Inflammatory macrophage (primary cell): ENCODE measurements at places on chromosomes 12 and 14.
A peak's percentile ranks its signal among the peaks of the same experiment; 100 is the strongest.

GRCh38 chr14:56193347-56193746 is 75.1 kb downstream of the PELI2 start:
- DNase-seq, result no peak

DNA sequence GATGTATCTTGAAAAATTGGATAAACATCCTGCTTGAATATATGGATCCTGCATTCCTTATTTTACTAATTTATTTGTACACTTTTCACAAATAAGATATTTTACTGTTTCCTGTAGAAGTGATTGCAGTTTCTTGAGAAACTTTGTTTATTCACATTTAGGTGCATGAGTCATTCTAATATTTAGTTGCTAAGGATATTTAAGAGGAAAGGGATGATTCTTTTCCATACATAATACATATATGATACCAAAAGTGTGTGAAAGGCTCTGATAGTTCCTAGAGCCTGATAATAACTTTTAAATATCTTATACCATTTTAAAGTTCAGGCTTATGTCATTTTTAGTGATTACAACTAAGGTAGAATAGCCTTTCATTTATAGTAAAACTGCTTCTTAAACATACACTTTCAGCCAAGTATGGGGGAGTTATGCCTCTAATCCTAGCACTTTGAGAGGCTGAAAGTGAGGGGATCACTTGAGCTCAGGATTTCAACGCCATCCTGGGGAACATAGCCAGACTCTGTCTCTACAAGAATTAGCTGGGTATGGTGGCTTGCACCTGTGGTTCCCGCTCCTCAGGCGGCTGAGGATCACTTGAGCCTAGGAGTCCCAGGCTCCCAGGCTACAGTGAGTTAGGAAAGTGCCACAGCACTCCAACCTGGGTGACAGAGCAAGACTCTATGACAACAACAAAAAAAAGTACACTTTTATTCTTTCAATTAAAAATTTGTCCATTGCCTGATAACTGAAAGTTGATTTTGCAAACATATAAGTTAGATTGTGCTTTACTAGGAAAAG is 262.6 kb upstream of the LRIG3 start:
- no peak for DNase-seq

DNA sequence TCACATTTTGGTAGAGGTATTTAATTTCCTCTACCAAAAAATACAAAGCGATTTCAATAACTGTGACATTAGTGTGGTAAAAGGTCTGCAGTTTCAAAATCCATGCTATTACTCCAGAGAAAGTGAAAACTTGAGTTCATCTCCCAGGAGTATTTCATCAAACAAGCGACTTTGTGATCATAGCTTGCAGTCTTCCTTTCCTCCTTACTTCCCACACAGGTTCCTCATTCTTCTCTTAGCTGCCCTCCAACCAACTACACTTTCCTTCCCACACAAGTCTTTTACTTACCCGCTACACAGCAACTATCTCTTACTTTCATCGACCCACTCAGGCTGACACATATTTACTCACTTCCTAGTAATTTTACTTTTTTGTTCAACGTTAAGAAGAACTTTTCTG is 413.4 kb upstream of the USP15 start:
- peak; percentile 69 for DNase-seq

DNA sequence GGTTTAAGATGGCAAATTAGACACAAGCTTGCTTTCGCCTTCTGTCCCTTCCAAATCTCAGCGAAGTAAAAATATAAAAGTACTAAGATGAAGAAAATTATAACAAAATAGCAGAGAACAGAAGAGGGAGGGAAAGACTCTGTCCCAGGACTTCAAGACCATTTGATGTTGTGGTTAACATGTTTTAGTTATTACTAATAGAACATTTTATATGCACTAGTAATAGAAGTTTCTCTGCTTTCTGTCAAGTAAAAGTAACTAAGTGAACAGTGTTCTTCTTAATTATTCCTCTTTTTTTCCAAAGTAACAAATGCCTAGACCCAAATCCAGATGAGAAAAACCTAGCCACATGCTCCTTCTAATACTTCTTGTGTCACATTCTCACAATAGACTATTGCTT is 85.1 kb upstream of the DAAM1 start:
- DNase-seq, result no peak

DNA sequence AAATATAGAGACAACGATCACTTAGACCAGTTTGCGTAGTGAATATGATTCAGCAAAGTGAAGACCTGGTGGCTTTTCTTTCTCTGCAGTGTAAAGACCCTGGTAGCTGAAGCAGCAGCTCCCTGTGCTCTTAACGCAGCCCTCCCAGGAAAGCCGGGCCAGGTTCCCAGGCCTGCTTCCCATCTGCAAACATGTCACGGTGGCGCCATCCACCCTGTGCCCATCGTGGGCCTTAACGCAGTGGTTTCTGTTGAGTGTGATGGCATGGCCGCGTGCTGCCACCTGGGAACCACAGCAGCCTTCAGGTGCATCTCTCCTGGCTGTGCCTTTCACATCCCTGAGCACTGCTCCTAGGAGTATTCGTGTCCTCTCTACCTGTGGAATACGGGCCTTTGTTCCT is 71.5 kb downstream of the WDR20 start:
- no peak for DNase-seq

GRCh38 chr14:99478128-99478527 is 2.5 kb downstream of the SETD3 start:
- no peak for DNase-seq

DNA sequence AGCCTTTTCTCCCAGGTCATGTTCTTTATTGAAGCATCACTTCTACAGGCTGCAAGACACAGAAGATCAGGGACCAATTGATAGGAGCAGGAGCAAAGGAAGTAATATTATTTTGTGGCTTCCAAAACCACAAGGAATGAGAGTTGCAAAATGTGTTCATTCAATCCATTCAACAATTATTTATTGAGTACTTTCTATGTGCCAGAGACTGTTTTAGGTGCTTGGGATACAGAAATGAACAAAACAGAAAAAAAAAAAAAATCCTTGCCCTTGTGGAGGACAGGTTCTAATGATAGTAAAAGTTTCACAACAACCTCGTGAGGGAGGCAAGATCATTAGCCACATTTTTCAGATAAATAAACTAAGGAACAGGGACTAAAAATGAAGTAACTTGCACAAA is 20.1 kb upstream of the DACT1 start:
- no peak for DNase-seq

- DNase-seq, result no peak
Measured at GRCh38 chr14:68203871-68204270, 384.3 kb downstream of the RAD51B start.

DNA sequence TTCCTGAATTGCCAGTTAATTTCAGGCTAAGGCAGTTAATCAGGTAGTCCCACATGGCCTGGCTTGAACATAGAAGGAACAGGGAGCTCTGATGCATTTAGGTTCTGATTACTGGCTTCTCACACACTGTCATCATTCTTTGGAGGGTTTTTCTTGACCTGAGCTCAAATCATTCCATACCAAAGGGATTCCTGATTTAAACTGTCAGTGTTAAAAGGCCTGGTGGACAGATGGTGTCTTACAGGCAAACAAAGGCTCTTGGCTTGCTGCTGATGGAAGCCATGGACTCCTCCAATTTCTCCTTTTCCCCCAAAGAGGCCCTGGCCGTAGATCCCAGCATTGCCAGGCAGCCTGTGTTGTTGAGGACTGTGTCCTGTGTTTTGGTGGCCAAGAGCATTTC is 30.2 kb downstream of the CACNA1C start:
- no peak for DNase-seq

GRCh38 chr12:90174198-90174510 is 465.5 kb upstream of the ATP2B1 start:
- no peak for DNase-seq

DNA sequence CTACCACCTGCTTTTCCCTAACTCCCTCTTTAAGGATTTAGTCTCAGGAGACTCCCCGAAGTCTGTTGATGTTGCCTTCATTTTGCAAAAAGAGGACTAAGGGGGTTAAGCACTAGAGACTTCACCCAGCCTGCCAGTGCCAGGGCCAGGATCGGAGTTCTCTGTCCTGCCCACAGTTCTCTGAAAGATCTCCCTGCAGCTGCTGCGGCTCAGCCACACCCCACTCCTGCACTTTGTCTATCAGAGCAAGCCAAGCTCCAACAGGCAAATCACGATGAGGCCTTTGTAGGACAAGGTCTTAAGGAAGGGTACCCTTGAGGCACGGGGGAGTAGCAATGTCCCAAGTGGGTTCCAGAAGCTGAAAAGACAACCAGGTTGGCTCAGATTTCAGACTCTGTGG is 148.8 kb upstream of the EGLN3 start:
- DNase-seq, result no peak

DNA sequence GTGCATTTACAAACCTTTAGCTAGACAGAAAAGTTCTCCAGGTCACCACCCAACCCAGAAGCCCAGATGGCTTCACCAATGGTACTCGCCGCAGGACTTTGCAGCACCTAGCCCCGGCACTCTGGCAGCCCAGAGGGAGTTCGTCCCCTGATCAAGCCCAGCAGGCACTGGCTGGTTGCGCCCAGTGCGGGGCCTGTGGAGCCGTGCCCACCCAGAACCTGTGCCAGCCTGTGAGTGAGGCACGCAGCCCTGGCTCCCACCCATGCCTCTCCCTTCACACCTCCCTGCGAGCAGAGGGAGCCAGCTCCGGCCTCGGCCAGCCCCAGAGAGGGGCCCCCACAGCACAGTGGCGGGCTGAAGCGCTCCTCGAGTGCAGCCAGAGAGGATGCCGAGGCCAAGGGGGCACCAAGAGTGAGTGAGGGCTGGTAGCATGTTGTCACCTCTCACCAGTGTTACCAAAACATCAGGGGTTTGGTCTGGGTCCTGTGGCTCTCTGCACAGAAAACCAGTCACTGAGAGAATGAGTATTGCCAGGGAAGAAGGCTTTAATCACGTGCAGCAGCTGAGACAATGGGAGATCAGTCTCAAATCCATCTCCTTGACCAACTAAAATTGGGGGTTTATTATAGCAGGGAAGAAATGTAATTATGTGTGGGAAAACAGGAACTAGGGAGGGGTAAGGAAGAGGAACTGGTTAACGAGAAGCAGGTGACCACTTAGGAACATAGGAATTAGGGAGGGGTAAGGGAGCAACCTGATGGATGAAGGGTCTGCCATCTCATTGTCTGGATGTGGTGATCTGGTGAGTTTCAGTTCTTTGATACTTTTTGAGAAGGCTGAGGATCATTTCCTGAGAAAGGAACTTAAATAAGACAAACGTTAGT is 151.3 kb downstream of the NUBPL start:
- DNase-seq, result no peak

DNA sequence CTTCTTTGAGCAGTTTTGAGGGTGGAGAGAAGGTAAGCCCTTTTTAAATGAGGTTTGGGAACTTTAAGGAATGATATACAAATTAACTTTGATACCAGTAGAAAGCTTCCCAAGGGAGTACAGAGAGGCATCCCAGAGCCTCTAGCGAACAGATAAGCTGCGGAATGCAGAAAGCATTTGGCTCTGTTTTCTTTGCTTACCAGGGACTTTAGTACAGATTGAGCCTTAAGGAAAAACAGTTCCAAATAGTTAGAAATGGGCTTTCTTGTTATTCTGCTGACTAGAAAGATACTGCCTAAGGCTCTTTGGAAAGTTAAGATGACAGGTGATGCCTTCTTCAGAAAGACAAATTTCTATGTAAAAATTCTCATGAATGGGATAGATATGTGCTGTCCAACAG is 261.7 kb upstream of the FOXN3 start:
- DNase-seq, result no peak

- DNase-seq, result no peak
Measured at GRCh38 chr14:46323404-46323762, 328.2 kb downstream of the RPL10L start.

GRCh38 chr12:66392266-66392915 is 90.1 kb downstream of the HELB start:
- no peak for DNase-seq

DNA sequence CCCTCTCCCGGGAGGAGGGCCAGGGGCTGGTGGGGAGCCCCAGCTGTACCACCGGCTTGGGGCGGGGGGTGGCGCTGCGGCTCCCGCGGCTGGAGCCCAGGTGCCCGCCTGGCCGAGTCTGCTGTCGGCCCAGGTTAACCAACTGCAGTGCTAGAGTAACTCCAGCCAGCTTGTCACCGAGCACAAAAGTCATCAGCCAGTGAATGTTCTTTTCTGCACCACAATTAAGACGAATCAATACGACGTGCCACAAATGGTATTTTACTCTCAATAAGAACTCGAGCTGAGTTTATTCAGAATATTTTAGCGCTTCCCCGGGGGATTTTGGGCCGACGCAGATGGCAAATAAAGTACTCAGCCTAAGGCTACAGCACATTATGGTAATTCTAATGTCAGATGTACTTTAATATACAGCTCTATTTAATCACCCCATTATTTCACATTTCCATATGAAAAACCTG is 83.2 kb downstream of the BCL11B start:
- DNase-seq, result no peak

DNA sequence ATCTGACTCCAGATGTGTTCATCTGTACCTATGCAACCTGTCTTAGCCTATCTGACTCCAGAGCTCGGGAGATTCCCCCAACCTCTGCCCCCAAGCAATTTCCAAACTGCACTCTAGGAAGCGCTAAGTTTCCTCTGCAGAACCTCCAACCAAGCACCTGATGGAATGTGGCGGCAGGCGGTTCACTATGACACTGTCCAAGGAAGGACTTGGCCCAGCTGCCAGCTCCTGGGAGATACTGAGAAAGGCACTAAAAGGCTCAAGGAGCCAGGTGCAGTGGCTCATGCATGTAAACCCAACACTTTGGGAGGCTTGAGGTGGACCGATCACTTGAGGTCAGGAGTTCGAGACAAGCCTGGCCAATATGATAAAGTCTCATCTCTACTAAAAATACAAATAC is 244.0 kb downstream of the BCL11B start:
- no peak for DNase-seq

- no peak for DNase-seq
Measured at GRCh38 chr12:51817027-51817953, 31.2 kb downstream of the FIGNL2 start.

DNA sequence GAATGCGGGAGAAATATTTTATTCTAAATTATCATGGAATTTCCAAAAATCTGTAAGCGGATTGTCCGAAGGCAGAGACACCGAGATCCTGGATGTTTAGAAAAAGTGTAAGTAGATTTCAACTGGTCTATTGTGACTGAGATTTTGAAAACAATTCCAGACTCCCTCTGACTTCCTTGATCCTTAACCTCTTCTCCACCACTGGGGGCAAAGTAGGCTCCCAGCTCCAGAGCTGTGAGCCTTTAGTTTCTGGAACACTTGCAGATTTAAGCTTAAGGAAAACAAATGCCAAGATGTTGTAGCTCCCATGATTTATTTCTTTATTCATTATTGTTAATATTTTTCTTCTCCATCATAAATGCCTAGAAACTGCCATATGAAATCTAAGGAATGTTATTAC is 1320.5 kb upstream of the SEL1L start:
- DNase-seq, result no peak

GRCh38 chr12:104064842-104065427 is 604 bp downstream of the HCFC2 start:
- peak; percentile 4 for DNase-seq

GRCh38 chr14:92960706-92961566 is 38.0 kb downstream of the CHGA start:
- DNase-seq, result no peak

DNA sequence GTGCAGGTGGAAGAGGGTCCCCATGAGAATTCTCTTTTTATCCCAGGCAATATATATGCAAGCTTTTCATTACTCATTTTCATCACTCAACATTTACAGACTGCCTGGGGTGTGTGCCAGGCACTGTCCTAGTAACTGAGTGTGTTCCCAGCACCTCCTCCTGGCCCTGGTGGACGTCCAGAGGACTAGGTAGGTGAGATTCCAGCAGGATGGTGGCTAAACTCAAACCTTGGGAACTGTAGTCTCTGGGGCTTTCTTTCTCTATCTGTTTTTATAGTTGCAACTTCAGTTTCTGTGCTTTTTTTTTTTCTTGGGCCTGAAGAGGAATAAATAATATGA is 63.8 kb downstream of the SUSD6 start:
- DNase-seq, result no peak

GRCh38 chr12:9334041-9334692 is 126.0 kb upstream of the PZP start:
- DNase-seq, result peak; percentile 30
